ENCODE measurements at places on chromosomes 1 and 21. TPM values are rescaled to one million over a fixed set of nuclear protein-coding genes. Genes with fewer than 3 reads are reported as not detected.

DRAXIN gene
- total RNA-seq: 0.05 TPM

DNA sequence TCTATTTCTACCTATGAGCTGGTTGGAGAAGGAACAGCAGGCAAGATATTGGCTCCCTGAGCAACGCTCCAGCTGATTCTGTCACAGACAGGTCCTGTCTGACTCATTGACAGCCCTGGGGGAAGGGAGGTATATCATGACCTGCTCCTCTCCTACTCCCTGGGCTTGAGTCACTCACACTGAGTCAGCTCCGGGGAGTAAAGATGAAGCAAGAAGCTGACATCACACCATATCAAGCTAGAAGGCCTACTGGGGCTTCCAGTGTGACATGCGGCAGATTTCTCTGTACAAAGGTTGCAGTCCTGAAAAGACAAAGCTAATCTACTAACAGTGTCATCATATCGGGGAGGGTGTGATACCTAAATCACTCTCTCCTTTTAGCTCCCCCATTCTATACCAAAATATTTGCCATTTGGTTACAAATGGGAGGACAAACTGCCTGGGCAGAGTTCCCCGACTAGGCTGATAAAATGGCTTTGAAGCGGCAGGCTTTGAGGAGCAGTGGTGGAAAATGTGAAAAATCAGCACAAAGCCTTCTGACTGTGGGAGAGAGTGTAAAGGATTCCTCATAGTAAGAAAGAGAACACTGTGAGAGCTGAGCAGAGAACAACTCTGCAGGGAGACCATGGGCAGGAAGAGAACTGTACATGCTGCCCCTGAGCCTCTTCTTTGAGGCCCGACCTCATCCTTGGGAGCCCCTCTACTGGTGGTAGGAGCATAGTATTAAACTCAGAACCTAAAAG is 15.5 kb downstream of the PI4KB start:
- peak; percentile 91 for DNase-seq

TMEM200B gene
- total RNA-seq: 2.1 TPM

PLA2G2D gene
- 0.07 TPM for total RNA-seq

GRCh38 chr1:16125483-16125882 is 30.4 kb downstream of the EPHA2 start:
- no peak for DNase-seq

TNFRSF9 gene
- 64.0 TPM for total RNA-seq

NUDT4B gene
- 0.53 TPM for total RNA-seq

DNA sequence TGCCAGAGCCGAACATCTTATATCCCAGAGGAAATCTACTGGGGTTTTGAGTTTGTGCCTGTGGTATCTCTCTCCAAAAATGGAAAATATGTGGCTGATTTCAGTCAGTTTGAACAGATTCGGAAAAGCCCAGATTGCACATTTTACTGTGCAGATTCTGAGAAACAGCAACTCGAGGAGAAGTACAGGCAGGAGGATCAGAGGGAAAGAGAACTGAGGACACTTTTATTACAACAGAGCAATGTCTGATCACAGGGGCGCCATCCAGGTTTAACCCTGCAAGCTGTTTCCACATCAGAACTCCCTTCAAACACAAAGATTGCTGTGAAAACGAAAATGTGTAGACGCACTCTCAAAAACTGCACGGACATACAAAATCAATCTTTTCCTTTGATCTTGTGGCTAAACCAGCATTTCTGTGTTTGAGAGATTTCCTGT is 43.4 kb downstream of the KCNJ15 start:
- no peak for DNase-seq

- DNase-seq: no peak
Measured at GRCh38 chr21:43618940-43619339, 40.3 kb downstream of the HSF2BP start.

- DNase-seq: no peak
Measured at GRCh38 chr1:87146538-87146937, 182.1 kb upstream of the LMO4 start.

DNA sequence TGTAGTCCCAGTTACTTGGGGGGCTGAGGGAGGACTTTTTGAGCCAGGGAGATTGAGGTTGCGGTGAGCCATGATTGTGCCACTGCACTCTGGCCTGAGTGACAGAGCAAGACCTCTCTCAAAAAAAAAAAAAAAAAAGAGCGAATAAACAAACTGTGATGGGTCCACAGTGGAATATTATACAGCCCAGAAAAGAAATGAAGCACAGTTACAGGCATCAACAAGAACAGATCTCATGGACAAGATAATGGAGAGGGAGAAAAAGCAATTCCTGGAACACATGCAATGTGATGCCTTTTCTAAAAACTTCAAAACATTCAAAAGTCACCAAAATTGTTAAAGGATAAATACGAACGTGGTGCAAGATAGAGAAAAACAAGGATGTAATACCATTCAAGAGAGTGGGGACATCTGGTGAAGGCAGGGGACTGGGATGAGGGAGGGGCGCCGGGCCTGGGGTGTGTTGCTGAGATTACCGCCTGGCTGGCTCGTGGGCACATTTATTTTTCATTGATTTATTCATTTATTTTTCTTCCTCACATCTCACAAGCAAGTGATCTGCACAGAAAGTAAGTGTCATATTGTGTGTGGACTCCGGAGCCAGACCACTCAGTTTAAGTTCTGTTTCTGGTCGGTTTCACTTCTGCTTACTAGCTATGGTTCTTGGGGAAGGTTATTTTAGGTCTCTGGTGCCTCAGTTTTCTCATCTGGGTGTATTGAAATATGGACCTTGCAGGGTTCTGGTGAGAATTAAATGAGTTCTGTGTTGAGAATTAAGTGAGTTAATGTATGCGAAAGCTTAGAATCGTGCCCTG is 30.1 kb downstream of the ABCG1 start:
- no peak for DNase-seq

DNA sequence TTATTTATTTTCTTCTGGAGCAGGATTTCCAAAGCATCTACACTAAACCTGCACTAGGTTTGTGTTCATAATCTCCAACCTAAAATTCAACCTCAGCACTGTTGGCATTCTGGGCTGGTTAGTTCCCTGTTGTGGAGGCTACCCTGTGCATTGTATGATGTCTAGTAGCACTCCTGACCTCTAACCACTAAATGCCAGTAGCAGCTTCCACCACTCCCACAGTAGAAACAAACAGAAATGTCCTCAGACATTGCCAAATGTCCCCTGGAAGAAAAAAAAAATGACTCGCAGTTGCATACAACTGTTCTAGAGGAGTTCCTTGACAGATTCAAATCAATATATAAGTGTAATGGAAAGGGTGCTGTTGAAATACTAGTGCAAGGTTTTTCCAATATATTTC is 18.9 kb downstream of the GRIK1 start:
- DNase-seq: no peak

DNA sequence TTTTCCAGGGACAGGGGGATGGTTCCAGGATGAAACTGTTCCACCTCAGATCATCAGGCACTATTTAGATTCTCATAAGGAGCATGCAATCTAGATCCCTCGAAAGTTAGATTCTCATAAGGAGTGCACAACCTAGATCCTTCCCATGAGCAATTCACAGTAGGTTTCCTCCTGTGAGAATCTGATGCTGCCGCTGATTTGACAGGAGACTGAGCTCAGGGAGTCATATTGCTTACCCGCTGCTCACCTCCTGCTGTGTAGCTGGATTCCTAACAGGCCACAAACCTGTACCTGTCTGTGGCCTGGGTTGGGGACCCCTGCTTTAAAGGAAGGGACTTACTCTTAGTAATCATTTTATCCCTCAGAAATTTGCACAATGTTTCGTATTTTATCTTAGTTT is 9.3 kb downstream of the CTH start:
- DNase-seq: no peak

FLG2 gene
- not detected for total RNA-seq

RGS13 gene
- not detected for total RNA-seq

GRCh38 chr1:36093929-36094328 is 5.2 kb downstream of the ADPRS start:
- DNase-seq: no peak

- no peak for DNase-seq
Measured at GRCh38 chr1:198328458-198329032, 171.7 kb downstream of the NEK7 start.

GRCh38 chr1:43334453-43335205 is 3.0 kb upstream of the MPL start:
- no peak for DNase-seq

DNA sequence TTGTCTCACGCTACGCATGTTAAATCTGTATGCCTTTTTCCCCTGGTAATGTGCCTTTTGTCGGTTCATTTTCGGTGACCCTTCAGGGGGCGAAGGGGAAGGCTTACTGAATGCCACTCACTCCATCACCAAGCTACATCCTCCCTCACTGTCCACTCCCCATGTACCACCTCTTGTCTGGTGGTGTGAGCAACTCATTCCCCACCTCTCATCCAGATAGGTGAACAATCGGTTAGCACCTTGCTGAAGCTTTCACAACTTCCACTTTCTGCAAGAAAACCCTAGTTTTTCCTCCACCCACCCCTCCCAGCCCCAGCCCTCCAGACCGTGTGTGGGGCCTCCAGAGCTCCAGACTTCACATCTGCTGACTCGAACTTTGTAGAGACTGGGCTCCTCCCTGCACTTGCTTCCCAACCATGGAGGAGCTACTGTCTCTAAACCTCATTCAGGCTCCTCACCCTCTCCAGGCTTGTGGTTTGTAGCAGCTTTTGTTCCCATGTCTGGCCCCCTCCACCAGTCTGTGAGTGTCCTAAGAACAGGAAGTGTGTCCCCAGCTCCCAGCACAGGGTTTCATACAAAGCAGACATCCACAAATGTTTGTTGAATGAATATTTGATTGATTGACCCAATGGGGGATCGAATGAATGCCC is 48.4 kb upstream of the RUNX3 start:
- DNase-seq: no peak

FALEC gene
- total RNA-seq: not detected

C1orf185 gene
- total RNA-seq: not detected

PRDM16 gene
- total RNA-seq: not detected

PTPN14 gene
- total RNA-seq: 1.1 TPM

IL20 gene
- total RNA-seq: not detected

KRTAP19-1 gene
- not detected for total RNA-seq

HSD11B1 gene
- 22.4 TPM for total RNA-seq

LCE2B gene
- not detected for total RNA-seq

- DNase-seq: no peak
Measured at GRCh38 chr1:74427681-74428080, 84.7 kb downstream of the LRRC53 start.

DNA sequence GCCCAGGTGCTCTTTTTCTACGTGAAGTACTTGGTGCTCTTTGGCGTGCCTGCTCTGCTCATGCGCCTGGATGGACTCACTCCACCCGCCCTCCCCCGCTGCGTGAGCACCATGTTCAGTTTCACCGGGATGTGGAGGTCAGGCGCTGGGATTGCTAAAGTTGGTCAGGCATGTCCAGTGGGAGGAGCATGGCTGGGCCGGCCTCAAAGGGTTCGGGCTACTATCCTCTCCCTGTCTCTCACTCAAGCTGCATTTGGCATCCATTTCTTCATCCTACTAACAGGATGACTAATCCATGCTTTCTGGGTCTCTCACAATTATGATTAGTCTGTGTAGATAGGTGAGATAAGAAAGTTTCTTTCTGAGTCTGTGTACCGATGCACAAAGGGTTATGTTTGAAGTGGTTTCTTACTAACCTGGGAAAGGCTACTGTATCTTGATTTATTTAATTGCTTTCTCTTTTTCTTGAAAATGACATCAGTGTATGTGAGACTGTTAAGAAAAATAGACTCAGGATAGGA is 135.9 kb downstream of the HHAT start:
- peak; percentile 44 for DNase-seq

Measured in activated CD4-positive, alpha-beta memory T cell treated with anti-CD3 and anti-CD28 coated beads for 36 hours (primary cell).